ENCODE measurements at places on chromosomes 12 and 14.

DNA sequence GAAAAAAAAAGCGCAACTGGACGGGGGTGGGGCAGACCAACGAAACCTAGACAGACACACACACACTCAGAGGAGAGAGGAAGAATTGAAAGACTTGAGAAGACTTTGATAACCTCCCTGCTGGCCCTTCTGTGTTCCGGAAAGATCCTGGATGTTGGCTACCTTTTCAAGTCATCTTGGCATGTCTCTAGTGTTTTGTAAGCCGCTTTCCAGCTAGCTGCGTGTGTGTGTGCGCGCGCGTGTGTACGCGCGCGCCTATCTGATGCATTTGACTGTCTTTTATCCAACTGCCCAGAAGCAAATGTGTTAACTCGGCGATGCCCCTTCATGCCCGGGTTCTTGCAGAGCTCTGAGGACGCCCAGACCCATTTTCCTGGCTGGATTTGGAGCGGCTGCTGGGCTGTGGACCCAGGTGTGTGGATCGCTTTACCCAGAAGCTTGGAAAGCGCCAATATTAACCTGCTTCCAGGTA lies 664 bp downstream of the LRFN5 start:
- DNase-seq: peak; percentile 7

DNA sequence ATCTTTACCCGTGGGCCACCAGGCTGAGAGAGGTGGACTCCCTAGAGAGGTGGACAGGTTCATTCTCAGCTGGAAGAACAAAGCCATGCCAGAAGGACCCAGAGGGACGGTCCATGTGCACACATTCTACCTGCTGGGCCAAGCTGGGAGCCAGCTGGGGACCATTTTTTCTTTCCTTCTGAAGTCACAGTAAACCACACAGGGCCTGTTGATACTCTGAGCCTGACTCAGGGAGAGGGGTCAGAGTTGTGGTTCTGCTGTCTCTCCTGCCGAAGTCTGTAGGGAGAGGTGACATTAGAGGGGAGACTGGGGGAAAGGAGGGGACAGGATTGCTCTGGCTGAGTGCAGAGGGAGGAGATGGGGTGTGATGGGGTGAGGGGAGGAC lies 148.6 kb downstream of the TSPAN9 start:
- no peak for DNase-seq

GRCh38 chr12:76556368-76556767 lies 3.2 kb downstream of the OSBPL8 start:
- no peak for DNase-seq

- DNase-seq: no peak
Observed at GRCh38 chr14:31967669-31967975, 109.5 kb upstream of the ARHGAP5 start.

DNA sequence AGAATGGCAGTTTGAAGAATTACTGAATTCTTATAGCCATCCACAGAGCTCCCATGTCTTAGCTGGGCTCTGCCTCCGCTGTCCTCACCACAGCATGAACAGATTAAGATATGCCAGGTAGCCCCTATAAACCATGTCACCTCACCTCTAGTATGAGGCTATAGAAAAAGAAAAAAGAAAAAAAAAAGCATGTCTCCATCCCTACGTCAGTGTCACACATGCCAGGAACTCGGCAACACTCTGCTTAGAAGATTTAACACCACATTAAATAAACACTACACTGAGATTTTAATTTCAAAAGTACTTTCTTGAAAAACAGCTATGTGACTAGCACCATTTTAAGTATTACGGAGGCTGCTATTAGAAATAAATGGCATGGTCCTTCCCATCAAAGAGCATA lies 149.4 kb downstream of the CAPZA3 start:
- DNase-seq: no peak

DNA sequence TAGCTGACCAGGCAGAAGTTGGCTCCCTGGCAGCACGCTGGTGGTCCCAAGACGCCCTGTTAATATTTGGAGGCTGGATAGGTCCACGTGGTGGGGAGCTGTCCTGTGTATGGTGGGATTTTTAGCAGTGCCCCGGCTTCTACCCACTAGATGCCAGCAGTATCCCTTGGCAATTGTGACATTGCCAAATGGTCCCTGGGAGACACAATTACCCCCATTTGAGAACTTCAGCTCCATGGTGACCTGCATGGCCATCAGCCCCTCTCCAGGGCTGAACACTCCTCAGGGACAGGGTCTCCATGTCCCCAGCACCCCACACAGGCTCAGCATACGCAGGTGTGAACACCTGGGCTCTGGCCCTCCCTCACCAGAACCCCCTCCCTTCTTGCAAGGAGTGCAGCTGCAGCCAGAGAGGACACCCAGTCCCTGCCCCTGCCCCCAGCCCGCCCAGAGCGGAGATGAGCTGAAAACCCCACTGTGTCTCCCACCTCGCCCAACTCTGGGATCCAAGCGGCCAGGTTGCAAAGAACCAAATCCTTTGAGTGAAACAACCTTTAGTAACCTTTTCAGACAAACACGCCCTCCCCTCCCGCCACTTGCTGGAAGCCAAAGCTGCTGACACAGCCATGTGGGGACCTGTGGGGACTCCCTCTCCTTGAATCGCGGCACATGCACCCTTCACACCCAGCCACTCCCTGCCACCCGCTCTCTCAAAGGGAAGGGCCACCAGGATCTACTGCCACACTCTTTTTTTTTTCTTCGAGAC lies 120.4 kb downstream of the CALM1 start:
- DNase-seq: no peak

All from smooth muscle cell of the brain vasculature (primary cell).